ENCODE measurements at places on chromosomes 1 and 21.

DNA sequence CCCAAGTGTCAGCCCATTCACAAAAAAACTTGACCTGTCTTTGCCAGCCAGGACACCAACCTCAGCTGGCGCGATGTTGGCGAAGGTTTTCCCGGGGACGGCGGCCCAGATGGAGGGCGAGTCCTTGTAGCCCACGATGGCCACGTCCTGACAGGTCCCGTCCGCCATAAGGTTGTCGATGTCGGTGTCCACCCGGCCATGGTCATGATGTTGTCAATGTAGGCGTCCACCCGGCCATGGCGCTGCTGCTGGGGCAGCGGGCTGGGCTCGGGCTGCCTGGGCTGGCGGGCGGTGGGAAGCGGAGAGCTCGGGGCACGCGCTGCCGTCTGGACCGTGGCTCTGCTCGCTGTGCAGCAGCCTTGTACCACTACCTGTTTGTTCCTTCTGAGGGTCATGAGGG lies 18.3 kb upstream of the MYOC start:
- DNase-seq, result no peak

DNA sequence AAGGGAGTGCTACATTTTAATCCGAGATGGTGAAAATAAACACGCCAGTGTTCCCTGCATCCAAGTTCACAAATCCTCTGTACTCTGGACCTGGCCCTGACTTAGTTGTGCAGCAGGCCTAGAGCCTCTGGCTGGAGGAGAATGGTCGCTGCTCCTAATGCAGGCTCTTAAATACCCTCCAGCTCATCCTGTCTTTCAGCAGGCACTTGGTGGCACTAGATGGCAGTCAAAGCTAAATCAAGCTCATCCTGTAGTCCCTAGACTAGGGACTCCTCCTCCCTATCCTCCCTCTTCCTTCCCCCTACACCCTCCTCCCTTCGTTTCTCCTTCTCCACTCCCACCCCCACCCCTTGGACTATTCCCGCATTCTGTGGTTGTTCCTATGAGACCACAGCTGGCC lies 41.6 kb upstream of the MTR start:
- DNase-seq, result peak; percentile 49

DNA sequence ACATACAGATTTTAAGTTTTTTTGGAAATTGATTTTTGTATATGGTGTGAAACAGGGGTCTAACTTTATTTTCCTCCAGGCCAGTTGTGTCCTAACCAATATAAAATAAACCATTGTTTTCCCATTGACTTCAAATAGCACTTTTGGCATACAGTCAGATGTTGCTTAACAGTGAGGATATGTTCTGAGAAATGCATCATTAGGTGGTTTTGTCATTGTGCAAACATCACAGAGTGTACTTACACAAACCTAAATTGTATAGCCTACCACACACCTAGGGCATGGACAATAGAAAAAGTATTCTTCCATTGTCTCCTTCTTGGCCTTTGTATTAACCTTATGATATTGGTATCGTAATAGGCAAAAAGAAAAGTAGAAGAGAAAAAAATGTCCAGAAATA lies 37.4 kb upstream of the DISP1 start:
- no peak for DNase-seq

GRCh38 chr1:47645151-47645550 lies 207.3 kb downstream of the FOXD2 start:
- DNase-seq, result no peak

DNA sequence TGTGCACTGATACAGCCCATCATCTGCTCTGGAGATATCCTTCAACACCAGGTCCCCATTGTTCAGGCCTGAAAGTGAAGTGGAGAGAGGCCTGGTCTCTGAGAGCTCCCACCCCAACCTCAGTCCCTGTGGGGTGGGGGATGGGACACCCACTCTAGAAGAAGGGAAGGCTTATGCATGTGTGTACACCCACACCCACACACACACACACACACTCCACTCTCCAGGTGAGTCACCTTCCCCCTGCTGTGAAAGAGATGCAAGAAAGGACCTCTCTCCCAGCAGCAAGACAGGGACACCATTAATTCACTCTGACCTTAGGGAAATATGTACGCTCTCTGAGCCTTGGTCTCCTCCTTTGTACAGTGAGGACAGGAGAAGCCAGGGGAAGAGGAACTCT lies 5.9 kb downstream of the VSIG8 start:
- no peak for DNase-seq

DNA sequence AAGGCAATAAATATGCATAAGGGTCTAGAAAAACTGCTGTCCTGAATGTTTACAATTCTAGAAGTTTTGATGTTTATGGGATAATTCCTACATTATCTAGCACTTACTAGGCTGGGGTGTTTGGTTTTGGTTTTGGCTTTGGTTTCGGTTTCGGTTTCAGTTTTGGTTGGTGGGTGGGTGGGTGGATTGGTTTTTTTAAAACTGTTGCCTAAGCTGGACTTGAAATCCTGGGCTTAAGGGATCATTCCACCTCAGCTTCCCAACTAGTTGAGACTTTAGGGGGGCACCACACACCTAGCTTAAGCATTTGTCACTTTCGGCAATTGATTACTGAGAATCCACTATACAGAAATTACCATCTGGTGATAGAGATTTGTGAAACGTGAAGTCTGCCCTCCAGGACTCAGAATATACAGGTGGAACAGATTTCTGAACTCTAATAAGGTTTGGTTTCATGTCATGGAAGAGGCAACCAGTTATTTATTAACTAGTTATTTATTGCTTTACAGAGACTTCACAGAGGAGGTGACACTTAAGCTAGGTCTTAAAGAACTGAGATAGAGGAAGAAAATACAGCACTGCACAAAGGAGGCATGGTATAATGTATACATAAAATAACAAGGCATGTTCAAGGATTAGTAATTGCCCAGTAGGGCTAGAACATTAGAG lies 69.6 kb downstream of the PIK3R3 start:
- DNase-seq, result no peak

DNA sequence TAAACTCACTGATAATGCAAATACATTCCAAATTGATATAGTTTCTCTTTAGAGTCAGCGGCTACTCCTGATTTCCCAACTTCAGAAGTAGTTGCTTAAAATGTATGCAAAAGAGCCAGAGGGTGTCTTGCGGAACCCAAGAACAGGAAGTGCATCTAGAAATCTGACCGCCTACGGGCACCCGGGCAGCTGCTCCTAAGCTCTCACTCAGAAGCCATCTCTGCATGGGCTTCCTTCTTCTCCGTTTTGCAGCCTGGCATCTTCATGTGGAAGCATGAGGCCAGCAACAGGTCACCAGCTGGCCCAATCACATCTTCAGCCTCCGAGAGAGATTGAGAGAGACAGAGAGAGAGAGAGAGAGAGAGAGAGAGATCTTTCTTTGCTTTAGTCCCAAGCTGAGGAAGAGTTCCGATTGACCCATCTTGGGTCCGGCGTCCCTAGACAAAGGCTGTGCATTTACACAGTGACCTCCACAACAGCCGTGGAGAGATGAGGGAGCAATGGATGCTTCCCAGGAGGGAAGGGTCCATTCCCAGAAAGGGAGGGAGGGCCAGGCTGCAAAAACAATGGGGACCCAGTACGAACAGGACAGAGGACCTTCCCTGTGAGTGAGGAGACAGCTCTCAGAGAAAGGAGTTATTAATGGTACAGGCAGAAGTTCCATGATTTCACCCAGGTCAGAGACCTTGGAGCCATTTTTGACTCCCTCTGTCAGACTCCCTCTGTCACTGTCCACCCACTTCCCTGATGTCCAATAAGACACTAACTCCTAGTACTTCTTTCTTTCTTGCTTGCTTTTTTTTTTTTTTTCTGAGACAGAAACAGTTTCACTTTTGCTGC lies 28.2 kb upstream of the SLC30A1 start:
- DNase-seq, result no peak
